Thoracic aorta (tissue), 2 donors: ENCODE measurements at places on chromosomes 2 and 18.

DNA sequence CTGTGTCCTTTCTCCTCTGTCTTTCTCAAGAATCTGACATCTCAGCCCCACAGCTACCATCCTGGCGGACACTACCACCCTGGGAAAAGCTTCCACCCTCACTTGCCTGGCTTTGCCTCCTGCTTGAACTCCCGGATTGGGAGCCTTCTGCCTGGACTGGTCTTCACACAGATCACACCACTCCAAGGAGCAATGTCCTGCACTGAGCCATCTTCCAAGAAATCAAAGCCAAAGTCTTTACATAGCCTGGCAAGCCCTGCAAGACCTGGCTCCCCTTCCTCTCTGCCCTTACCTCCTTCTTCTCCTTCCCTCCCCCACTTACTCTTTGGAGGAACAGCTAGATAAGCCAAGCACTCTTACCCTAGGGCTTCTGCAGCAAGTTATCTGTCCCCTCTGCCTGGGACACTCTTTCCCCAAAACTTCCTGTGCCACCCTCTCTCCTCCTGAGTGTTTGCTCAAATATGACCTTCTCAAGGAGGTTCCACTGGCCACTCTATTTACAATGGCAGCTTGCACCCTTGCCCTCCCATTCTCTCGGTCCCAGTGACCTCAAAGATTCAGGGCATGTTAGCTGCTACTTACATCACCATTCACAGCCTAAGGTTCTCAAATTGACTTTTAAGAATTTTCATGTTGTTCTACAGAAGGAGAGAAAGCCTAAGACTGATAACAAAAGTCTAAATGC, 9.7 kb downstream of the ATP8B1 start:
- no peak for DNase-seq

DNA sequence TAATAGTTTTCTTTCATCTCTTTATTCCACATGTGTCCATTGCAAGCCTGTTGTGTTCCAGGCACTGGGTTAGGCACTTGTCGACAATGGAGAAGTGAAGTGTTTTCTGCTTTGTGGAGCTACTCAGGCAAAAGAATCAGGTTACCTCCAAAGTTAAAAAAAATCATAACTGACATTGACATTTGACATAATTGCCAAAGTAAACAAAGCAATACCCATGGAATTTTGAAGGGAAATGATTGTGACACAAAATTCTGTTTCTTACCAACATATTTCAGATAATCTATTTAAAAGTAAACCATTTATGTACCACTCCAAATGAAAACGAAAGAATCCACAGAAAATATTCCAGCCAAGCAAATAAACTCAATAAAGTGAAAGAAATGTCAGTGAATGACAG, 6.4 kb upstream of the TGFA start:
- no peak for DNase-seq

DNA sequence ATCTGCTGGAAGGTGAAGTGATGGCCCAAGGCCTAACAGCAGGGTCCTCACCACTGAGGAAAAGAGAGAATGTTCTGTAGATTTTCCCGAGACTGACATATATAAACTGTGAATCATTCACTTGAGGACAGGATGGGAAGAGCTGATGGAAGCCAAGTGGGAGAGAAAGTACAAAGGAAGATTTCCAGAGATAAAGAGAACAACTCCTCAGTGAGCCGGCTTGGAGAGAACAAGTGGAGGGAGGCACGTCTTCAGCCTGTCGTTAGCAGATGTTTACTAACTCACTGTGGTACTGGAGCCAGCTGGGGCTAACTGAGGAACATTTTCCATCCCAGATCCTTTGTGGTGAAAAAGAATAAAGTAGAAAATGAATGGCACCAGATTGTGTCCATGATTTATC, 552.9 kb upstream of the TNP1 start:
- no peak for DNase-seq

DNA sequence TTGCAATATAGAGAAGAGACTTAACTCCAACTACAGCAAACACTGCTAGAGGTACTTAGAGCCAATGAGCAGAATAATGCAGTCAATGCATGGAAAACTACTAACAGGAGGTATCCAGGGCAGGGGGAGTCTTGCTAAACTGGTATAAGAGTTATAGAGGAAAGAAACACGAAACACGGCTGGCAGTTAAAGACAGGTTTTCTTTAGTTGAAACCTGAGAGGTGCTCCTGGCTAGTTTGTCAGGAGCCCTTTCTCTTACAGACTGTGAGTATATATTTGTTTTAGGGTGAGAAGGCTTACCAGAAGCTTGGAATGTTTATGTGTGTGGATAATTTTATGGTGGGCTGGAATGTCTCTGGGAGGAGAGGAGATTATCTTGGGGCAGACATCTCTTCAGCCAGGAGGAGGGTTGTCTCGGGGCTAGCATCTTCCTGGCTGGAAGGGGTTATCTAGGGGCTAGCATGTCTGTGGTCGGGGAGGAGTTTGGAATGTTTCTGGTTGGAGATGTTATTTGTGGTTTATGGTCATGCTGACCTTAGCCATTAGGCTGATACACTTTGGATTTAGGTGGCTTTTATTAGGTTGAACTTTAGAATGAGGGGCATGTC, 1048.8 kb downstream of the DPP10 start:
- no peak for DNase-seq

DNA sequence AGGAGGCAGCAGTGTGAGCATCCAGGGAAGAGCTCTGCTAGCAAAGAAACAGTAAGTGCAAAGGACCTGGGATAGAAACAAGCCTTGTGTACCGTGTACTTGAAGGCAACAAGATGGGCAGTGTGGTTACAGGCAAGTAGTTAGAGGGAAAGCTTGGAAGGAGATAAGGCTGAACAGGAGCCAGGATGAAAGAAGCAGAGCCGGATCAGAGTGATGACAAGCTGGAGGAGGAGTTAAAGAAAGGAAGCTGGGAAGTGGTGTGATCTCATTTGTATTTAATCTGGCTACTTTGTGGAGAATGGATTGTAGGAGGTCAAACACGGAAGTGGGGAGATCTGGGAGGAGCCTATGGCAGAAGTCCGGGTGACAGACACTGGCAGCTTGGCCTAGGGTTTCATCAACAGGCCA, 44.7 kb upstream of the VPS54 start:
- no peak for DNase-seq

DNA sequence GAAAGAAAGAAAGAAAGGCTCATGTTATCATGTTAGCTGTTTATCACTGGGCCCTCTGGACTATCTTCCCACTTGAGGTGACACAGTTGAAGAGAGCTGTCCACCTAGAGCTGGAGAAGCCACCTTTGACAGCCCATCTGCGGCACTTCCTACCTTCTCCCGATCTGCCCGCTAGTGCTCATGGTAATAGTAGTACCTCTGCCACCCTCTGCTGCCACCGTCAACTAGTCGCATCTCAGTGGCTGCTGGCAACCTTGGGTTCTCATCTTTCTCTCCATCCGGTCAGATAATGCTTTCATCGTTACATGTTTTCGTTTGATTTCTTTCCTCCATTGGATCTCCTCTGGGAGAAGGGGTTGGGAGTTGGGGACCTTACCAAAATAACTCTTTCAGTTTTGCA, 63.2 kb upstream of the COPS8 start:
- no peak for DNase-seq

DNA sequence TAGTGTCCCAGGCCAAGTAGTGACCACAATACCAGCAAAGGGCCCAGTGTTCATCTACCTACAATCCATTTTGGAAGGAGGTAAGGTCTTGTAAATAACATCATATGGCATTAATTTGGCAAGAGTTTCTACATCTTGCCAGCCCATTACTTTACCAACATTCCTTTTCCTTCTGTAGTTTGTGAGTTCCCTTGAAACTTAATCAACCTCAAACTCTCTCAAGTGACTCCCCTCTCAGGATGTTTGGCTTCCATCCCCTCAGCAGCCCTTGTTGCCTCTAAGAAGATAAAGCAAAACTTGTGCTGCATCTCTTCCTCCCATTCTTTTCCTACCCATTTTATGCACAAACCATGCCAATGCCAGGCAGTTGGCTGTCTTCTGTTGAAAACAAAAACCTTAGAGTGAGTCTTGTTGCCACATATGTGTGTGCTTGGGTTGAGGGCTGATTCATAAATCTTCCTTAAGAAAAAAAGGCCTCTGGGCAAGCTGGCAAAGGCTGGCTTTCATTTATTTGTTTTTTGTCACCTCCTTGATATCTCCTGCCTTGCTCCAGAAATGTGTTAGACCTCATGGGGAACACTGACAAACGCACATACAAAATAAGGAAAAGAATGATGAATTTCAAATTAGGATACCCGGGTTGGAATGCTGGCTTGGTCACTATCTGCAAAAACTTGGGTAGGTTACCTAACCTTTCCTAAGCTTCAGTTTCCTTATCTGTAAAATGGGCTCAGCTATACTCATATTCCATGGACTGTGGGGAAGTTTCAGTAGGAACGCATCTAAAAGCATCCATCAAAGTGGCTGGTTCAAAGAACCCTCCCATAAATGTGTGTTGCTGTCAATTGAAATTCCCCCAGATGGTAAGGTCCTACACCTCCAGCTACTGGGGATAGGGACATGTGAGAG, 29.4 kb upstream of the ST3GAL5 start:
- no peak for DNase-seq

DNA sequence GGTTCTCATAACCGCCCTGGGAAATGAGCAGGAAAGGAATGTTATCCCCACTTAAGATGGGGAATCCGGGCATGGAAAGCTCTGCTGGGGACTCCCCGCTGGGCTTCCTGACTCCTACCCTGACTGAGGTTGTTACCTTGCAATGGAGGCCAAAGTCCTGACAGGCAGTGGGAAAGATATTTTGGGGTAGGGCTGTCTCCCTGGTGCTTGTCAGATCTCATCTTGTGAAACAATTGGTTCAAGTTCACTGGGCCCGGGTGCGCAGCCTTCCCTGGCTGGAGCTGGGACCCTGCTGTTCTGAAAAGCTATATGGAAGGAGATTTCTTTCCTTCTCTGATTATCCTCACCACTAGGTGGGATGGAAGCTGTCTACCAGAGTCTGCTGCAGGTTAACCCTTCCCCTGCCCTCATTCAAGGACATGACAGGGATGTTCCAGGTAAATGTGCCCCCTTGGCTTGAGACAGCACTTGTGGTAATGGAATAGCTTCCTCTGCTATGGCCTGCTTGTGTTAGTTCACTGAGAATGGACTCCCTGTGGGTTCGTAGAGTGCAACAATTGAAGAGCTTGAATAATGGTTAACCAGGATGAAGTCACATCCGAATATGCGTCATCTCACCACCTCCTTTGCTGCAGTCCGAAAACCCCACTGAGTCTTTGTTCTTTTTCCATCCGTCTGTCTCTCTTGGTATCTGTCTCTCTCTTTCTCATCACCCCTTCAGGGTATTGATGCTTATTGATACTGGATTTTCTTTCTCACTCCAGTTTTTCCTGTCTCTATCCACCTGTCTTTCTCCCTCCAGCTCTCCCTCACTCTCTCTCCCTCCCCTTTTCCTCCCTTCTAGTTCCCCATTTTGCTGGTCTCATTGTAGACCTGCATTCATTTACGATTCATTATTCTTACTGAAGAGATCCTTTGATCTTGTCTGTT, 67.8 kb upstream of the EPAS1 start:
- no peak for DNase-seq

- peak; percentile 7 for DNase-seq
Measured at GRCh38 chr2:121529439-121530211, 1.1 kb upstream of the RNU4ATAC start.

GRCh38 chr18:48333563-48333962, 75.6 kb downstream of the ZBTB7C start:
- no peak for DNase-seq

DNA sequence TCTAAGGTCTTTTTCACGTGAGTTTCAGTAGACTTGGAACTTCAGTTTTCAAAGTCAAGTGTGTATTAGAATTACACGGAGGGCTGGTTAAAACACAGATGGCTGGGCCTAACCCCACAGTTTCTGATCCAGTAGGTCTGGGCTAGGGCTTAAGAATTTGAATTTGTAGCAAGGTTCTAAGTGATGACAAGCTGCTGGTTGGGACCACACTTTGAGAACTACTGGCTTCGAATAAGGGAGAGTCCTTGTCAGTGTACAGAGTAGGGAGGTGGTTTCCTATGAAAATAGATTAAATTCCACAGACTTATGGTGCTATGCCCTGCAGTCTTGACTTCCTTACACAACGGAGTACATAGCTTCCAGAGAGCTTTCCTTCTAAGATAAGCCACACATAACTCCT, 4.5 kb downstream of the RHOB start:
- no peak for DNase-seq

- no peak for DNase-seq
Measured at GRCh38 chr2:199108056-199108455, 349.7 kb downstream of the SATB2 start.
